ENCODE measurements at places on chromosomes 12 and 14. TPM values are rescaled to one million over a fixed set of nuclear protein-coding genes. Genes with fewer than 3 reads are reported as not detected.

The APOF gene
- not detected for total RNA-seq

The INF2 gene
- 102 TPM for total RNA-seq

The SELPLG gene
- 6.3 TPM for total RNA-seq

The LRP1-AS gene
- not detected for total RNA-seq

The NAV3 gene
- 6.7 TPM for total RNA-seq
